Activated naive CD4-positive, alpha-beta T cell treated with anti-CD3 and anti-CD28 coated beads, Interleukin-2, amount 50 U/mL, for 72 hours (primary cell): ENCODE measurements at places on chromosomes 16 and 17. TPM values are rescaled to one million over a fixed set of nuclear protein-coding genes. Genes with fewer than 3 reads are reported as not detected.

Gene KRTAP4-5
- total RNA-seq, result not detected

Gene CLEC18C
- not detected for total RNA-seq

Gene SLC12A3
- total RNA-seq, result not detected

Gene C16orf78
- not detected for total RNA-seq

- DNase-seq, result no peak
Measured at GRCh38 chr17:60167065-60167741, 17.4 kb downstream of the CA4 start.
